AG04449 (cell line): ENCODE measurements at places on chromosomes 7 and 10.

DNA sequence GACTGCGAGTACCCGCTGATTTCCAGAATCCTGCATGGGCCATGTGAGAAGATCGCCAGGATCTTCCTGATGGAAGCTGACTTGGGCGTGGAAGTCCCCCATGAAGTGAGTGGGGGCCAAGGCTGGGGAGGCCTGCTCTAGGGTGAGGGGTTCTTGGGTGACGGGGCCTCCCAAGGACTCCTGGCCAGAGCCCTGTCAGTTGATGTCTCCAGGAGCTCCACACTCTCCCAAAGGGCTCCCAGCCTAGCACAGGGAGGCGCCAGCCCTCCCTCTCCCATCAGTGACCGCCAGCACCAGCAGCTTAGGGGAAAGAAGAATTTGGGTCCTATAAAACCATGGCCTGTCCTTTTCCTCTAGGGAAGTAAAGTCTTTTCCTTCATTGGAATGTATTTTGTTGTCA, 9.8 kb upstream of the ZNF22 start:
- no peak for DNase-seq

- DNase-seq: no peak
Measured at GRCh38 chr7:87148332-87148955, 3.8 kb upstream of the DMTF1 start.

- DNase-seq: no peak
Measured at GRCh38 chr10:17912754-17913153, 39.0 kb upstream of the SLC39A12 start.

- DNase-seq: no peak
Measured at GRCh38 chr10:53476650-53477312, 704.2 kb upstream of the MBL2 start.

- no peak for DNase-seq
Measured at GRCh38 chr7:134414109-134414508, 44.8 kb downstream of the AKR1B1 start.

DNA sequence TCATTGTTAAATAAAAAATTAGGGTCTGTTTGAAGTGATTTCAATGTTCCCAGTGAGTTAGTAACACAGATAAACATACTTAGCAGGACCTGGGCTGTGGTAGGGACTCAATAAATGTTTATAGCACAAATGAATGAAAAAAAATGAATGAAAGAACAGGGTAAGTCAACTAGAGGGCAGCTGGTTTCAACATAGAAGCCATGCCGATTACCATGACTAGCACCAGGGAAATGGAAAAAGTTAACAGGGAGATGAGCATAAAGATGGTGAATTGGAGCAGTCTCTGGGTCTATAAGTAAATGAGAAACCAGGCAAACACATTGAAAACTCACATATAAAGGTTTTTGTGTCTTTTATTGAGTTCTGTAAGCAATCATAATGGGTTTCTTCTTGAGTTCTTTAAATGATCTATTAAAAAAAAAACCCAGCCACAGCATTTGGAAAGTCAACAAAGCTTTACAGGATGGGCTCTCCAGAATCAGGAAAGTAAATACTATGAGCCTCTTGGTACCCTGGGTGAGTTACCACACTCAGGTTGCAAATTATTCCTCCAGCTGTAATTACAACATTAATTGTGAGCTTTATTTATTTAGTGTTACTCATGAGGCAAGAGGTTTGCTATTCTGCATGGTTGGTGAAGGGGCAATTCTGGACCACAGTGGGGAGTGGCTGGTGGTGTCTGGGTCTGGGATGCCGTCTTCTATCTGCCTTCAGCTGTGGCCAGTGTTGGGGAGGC, 46.1 kb upstream of the MTPN start:
- no peak for DNase-seq

DNA sequence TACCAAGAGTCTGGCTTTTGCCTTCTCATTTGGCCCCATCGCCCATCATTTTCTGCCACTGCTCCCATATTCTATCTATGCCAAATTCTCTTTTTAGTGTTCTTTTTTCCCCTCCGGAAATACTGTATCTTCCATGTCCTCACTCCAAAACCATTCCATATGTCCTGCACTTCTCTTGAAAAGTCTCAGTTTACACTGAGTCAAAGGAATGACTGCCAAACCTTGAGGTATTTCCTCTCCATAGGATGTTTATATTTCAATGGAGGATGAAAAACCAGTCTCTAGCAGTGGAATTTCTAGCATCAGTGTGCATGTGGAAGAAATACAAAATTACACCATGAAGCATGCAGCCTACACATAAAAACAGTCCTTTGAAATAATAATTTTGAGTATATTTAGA, 121.4 kb upstream of the PHYHIPL start:
- no peak for DNase-seq

DNA sequence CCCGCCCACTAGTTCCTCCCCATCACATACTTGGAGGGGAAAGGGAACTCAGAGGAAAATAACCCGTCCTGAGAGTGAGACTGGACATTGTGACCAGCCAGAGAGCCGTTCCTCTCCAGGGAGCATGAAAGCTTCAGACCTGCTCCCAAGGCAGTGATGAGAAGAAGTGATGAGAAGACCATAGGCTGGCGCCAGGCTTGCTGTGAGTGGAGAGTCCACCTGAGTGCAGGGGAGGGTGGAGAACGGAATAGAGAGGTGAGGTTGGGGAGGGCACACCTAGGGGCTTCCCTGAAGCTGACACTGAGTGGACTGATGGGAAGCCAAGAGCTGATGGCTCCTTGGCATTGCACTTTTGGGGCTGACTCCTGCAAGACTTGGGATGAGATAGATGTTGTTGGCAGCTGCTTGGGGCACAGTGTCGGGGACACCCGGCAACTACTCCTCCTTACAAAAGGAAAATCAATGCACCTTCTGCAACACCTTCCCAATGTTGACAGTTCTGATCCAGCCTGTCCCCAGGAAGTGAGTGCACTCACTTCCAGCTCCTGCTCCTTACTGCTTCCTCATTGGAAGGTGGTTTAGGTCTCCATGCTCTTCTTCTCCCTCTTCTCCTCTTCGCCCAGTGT, 79.4 kb downstream of the EMX2 start:
- no peak for DNase-seq

- no peak for DNase-seq
Measured at GRCh38 chr10:91684841-91685240, 52.0 kb upstream of the PPP1R3C start.

DNA sequence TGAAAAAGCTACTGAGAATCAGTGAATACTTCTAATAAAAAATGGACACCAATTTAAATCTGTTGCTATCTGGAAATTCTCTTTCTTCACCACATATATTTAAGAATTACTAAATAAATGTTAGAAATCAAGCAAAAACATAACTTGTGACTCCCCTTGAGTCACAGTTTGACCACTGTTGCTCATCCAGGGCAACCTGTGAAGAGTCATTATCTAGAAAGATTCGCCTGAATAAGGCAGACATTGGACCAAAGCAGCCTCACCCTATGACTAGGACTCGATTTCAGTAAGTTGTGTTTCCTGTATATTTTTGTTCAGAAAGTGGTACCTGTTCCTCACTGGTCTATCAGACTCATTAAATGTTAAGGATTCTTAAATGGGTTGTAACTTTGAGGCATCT, 572.4 kb downstream of the ATRNL1 start:
- DNase-seq: no peak
